ENCODE measurements at places on chromosomes 2 and 18.

DNA sequence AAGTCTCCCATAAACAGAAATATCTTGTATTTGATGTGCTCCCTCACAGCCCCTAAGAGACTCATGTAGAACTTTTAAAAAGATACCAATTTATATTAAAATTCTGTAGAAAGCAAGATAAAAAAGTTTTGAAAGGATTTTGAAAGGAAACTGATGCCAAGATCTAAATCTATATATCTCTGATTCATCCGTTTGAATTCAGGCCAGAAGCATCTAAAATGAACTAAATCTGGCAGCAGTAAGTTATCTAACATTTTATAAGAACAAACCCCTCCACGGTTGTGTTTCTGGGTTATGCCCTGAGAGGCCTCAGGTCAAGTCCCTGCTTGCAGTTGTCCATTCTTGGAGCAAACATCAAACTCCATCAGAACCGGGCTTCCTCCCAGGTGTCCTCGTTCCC, 165.8 kb downstream of the FBXO15 start:
- no peaks in the 10 kb centered on the region for H3K27me3 ChIP-seq
- no peaks in the 10 kb centered on the region for H3K36me3 ChIP-seq
- H3K4me1 ChIP-seq = no peaks in the 10 kb centered on the region
- H3K27ac ChIP-seq = no peak overlapping the region
- no peak for DNase-seq

GRCh38 chr2:167537743-167538142, 649.5 kb downstream of the XIRP2 start:
- no peaks in the 10 kb centered on the region for H3K4me1 ChIP-seq
- H3K4me3 ChIP-seq = no peak overlapping the region
- no peaks in the 10 kb centered on the region for H3K36me3 ChIP-seq

DNA sequence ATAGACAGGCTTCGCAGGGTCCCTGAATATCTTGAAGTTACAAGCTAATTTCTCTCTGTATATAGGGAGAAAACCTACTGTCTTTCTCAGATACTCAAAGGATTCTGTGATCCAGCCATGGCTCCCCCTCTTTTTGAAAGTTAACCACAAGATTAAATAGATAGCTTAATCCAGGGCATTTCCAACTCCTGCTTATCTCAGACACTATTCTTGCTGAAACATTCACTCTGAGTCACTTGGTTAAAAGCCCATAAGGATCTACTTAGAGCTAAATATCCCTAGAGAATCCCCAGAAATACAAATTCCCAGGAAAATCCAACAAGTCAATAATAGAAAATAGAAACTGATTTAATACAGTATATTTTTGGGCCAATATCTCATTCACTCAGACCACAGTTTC, 179.1 kb upstream of the LYPD1 start:
- no peaks in the 10 kb centered on the region for H3K27me3 ChIP-seq
- H3K4me3 ChIP-seq = no peak overlapping the region
- H3K4me1 ChIP-seq = no peaks in the 10 kb centered on the region

GRCh38 chr2:14428056-14428455, 204.5 kb upstream of the LRATD1 start:
- H3K27ac ChIP-seq = no peak overlapping the region
- H3K4me3 ChIP-seq = no peak overlapping the region
- DNase-seq = no peak
- H3K4me1 ChIP-seq = no peaks in the 10 kb centered on the region

DNA sequence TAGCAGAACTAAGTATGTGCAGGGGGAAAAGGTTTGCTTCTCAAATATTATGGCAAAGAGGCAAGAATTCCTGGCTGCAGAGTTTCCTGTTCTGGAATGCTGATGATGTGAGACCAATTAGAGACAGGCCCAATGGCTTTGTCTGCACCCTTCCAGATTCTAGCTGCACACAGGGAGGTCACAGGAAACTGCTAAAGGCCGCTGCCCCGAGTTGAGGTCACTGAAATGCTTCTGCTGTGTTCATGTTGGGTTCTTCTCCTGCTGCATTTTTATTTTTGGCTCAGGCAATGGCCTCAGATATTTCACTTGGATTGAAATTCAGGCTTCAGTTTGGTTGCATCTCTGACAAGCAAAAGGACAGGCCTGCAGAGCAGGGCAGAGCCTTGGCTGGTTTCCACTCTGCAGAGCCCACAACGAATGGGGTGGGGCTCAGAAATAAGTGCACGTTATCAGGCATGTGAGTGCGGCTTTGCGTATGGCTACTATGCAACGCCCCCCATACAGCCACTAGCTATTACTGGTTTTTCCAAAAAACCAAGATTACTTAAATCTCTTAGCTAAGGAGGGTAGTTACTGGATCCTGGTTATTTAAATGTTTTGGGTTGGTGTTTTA, 66.9 kb upstream of the FZD5 start:
- H3K27ac ChIP-seq = no peak overlapping the region
- H3K27me3 ChIP-seq = no peaks in the 10 kb centered on the region
- DNase-seq = no peak
- no peaks in the 10 kb centered on the region for H3K36me3 ChIP-seq
- H3K4me3 ChIP-seq = no peak overlapping the region
- no peaks in the 10 kb centered on the region for H3K4me1 ChIP-seq

GRCh38 chr2:2000018-2000723, 255.9 kb upstream of the PXDN start:
- no peak for DNase-seq
- peaks cover 25% of the 10 kb centered on the region for H3K4me1 ChIP-seq

DNA sequence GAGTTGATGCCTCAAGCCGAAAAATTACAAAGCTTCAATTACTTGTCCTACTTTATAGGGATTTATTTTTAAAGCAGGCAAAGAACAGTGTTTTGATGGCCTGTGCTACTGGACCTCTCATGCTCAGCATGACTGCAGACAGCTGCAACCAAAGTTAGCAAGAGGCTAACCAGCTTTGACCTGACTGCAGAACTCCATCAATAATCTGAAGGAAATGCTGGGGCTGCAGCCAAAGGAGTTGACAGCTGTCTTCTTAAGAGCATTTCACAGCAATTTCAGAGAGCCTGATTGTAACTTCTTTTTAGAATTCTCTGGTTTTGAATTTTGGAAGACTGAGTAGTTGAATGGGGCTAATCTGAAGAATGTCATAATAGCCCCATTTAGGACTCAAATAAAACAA, 46.5 kb upstream of the SESTD1 start:
- no peak overlapping the region for H3K4me3 ChIP-seq
- no peaks in the 10 kb centered on the region for H3K27me3 ChIP-seq
- no peak for DNase-seq

GRCh38 chr2:74462054-74462785, 3.0 kb downstream of the MOGS start:
- peaks cover 15% of the 10 kb centered on the region for H3K4me1 ChIP-seq
- DNase-seq = no peak
- no peak overlapping the region for H3K27ac ChIP-seq
- H3K4me3 ChIP-seq = no peak overlapping the region
- H3K36me3 ChIP-seq = no peaks in the 10 kb centered on the region
